ENCODE measurements at places on chromosomes 12 and 14.

GRCh38 chr12:1590221-1590979 lies 4.0 kb downstream of the FBXL14 start:
- DNase-seq, result peak; percentile 43

GRCh38 chr14:77965919-77966435 lies 166.1 kb downstream of the ADCK1 start:
- no peak for DNase-seq

DNA sequence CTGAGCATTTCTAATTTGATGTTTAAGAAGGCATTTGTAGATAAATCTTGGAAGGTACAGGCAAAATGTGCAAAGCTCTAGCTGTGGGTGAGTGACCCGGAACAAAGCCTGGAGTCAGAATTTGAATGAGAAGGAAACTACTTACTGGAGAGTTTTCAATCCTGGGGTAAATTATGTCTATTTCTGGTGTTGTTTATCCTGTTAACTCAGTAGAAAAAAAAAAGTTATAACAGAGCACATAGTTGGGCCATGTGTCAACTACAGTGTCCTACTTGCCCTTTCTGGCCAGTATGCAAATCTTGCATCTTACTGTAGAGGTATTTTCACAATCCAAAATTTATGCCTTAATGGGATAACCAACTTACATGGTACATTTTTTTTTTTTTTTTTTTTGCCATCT lies 182.3 kb downstream of the SYNE2 start:
- DNase-seq, result no peak

DNA sequence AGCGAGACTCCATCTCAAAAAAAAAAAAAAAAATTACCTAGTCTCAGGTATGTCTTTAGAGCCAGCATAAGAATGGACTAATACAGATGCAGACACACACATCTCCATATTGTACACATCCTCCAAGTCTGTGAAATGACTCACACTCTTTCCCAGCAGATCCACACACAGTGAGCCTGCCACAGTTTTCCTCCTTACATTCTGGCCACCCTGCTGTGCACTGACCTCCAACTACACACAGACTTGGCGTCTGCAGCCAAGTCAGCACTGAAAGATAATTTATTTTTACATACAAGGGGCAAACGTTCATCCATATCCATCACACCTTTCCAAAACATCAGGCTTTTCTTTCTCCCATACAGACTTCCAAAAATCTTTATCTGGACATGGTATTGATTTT lies 115.9 kb downstream of the SLC25A21 start:
- DNase-seq, result no peak

DNA sequence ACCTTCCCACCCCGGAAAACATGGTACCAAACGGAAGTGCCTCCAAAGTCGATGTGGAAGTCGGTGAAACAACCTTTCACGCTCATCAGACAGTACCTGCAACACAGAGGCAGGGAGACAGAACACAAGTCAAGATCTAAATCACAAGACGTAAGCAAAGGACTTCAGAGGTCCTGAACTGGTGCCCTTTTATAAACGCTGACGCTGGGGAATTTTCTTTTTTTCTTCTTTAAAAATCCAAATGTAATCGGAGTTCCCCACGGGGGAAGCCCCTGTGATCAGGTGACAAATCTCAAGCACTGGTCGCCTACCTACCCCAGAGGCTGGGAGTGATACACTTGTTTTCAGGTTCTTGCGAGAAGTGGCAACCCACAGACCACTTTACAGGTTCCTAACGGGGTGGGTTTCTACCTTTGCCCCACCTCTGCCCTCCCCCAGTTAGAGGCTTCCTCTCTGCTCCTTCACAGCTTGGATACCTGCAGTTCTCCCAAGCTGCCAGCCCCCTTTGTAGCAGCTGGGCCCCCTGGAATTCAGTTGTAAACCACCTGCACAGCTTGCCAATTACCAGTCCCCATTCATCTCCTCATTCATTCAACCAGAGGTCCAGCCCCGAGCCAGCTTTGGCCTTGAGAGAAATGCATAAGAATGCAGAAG lies 46.2 kb downstream of the KDM2B start:
- DNase-seq, result no peak

- no peak for DNase-seq
Measured at GRCh38 chr12:50612882-50613281, 108.1 kb downstream of the DIP2B start.

All from left colon (tissue), 2 donors.